ENCODE measurements at places on chromosomes 3 and 15.

DNA sequence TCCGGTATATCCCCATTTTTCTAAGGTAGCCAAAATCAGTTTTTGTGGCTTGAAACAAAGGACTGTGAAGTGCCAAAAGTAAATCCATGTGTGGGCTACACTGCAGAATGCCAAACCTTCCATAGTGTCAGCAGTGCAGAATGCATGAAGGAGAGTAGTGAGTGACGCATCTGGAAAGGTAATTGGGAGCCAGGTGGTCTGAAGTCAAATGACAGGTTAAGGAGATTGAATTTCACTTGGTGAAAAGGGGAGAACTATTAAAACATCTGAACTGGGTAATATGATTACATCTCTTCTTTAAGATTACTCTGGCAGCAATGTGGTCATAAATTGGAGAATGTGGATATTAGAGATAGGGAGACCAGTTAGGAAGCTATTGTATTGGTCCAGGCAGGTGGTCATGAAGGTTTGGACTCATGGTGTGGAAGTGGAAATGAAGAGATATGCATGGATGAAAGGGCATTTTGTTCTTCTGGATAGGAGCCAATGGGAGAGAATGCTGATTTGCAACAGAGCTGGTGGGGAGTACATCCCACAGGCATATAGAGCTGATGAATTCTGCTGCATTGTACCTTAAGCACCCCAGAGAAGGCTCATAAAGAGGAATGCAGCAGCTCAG is 118.2 kb downstream of the ECT2 start:
- DNase-seq, result no peak

DNA sequence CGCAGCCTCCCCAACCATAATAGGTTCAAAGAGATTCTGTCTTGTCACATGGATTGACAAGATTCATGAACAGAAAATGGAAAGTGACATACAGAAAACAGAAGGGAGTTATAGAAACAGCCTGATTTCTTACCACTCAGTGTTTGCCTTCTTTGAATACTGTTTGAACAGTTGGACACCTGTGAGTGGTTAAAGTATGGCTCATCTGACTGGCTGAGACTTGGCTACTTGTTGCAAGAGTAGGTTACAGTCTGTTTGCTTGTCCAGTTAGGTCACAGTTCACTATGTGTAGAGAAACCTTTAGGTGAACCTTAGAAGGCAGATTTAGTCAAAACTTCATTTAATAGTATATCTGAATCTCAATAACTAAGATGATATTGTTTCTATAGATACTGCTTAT is 1003.9 kb upstream of the EPHA6 start:
- no peak for DNase-seq

GRCh38 chr15:79593119-79593869 is 161.2 kb downstream of the MINAR1 start:
- no peak for DNase-seq

DNA sequence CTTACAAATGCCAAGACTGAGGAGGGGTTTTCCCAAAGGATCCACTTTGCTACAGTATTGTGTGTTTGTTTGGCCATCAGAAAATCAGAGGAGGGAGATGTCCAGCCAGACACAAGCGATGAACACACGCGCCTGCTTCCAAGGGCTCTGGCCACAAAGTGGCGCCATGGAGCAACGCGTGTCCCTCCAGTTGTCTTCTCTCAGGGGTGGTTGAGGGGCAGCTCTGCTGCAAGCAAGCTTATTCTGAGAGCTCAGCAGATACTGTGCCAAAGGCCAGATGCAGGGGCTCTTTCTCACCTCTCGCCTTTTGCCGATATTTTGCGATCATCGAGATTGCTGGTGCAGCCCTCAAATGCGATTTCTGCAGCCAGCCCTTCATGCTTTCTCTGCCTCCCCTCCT is 88.9 kb upstream of the OSBPL11 start:
- no peak for DNase-seq

GRCh38 chr15:69413822-69414700 is at the start of gene KIF23:
Gene KIF23, plus strand, starts transcription at chr15:69414349. Its CDS starts 117 bp downstream, at chr15:69414466.
- peak; percentile 83 for DNase-seq

- no peak for DNase-seq
These were observed 99.2 kb upstream of the NUDT16 start for GRCh38 chr3:131282379-131282778.

- DNase-seq, result no peak
These were observed 14.9 kb downstream of the SATB1 start for GRCh38 chr3:18410205-18410604.

DNA sequence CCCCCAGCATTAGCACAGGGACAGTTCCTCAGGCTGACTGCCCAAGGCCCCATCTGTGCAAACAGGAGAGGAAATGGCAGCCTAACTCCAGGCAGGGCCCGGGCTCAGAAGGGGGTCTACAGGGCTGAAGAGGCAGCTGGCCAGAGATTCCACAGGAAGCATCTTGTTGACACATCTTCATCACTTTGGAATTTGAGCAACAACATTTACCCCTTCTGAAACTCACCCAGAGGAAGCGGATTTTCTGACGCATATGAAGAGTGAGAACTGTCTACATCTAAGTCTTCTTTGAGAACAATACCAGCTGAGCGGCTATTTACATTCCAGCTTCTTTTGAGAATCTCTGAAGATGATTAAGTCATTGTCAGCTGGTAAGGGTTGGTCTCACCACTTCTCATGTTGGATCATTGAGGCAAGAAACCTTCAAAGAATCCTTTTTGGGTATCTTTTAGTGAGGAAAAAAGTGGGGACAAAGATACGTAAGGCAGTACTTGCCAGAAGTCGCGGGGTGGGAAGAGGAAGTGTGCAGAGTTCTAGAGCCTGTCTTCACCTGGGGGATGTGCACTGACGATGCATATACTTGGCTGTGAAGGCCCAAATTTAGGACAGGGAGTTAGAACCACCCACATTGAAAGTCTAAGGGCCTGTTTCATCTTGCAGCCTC is 25.4 kb upstream of the SRP14 start:
- no peak for DNase-seq

DNA sequence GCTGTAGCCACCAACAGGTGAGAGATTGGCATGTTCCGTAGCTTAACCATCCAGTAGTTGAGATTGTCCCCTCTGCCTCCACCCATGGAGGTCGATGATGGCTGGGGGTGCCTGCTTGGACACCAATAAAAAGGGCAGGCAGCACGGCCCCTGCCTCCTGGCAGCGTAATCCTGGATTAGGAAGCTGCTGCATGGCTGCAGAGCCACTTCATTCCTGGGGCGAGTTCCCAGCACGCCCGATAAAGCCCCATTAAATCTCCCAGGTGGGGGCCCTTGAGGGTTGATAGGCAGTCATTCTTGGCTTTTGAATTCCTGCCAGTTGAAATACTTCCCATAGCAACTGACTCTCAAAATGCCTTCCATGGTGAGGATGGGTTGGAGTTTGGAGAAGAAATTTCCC is 67.8 kb downstream of the PLXNA1 start:
- no peak for DNase-seq

- no peak for DNase-seq
These were observed 140.2 kb upstream of the SETMAR start for GRCh38 chr3:4163011-4163410.

- DNase-seq, result no peak
These were observed 40.7 kb downstream of the SERPINI1 start for GRCh38 chr3:167776066-167776685.

DNA sequence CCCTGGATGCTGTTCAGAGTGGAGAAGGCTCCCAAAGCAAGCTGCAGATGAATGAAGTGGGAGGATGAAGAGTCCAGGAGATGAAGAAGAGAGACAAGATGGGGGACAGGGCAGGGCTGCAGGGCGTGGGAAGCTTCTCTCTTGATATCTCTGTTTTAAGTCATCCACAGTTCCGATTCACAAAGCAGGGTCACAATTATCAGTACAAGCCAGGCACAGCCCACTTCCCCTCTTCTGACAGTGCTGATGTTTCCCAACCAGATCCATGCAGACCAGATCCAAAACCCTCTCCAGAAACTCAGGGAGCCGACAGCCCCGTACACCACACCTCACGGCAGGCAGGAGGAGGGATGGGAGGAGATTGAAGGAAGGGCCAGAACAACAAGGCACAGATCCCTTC is 31.1 kb downstream of the NTRK3 start:
- DNase-seq, result no peak

GRCh38 chr3:50192689-50193141 is 1.3 kb downstream of the GNAT1 start:
- DNase-seq, result peak; percentile 60

DNA sequence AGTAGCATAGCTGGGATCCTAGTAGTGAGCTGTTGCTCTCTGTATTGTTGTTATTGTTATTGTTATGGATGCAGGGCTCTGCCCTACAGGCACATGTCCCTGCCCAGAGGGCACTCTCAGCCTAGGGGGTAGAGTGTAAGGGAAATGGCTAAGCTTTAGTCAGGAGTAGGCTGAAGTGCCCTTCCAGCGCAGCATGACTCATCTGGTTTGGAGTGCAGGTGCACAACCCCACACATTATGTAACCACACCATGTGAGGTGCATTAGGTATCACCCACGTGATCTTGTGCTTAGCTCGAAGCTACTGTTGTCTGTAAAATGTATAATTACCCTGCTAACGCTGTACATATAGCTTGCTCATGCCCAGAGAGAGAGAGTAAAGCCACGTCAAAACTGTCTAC is 48.3 kb upstream of the TIPARP start:
- no peak for DNase-seq

- no peak for DNase-seq
These were observed 17.8 kb upstream of the ABHD2 start for GRCh38 chr15:89070197-89071124.

GRCh38 chr15:83010709-83011270 is 649 bp downstream of the C15orf40 start:
- DNase-seq, result peak; percentile 77

DNA sequence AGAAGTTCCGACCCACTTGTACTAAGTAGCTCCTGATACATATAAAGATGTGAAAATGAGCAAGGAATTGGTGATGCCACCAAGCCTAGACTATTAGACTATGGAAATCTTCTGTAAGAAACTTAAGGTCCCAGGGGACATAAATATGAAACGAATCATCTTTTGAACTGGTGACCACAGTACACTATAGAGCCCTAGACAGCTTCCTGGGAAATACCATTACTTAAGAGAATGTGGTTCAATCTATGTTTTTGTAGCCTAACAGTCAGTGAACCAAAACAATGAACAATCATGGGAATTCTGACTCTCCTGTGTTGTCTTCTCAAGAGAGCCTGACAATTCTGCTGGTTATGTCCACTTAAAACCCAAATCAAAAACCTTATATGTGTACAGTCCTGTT is 191.6 kb downstream of the GREM1 start:
- DNase-seq, result no peak

DNA sequence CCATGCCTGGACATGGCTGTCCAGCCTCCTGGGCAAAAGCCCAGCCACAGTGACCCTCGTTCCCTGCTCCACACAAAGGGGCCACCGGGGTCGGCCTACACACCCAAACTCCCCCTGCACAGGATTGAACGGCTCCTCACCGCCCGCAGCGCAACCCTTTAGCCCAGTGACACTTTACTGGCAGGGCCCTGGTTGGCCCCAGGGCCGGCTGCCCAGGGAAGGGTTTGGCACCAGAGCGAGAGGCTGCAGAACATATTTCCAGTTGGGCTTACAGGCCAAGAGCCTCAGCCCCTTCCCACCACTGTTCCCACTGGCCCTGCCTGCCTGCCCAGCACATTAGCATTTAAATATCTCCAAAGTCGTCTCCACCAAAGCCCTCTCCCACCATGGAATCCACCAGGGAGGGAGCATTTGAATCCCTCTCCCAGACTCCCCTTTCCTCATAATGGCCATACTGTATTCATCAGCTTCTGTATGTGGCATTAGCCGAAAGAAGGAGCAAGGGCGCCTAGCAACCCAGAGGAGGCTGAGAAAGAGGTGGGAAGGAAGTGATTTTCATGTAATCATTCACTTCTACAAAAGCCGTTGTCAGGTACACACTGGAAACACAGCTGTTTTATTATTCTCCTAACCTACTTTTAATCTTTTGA is 85.4 kb downstream of the SLC6A11 start:
- no peak for DNase-seq

GRCh38 chr15:92893200-92893599 is 6.9 kb upstream of the CHD2 start:
- DNase-seq, result no peak

DNA sequence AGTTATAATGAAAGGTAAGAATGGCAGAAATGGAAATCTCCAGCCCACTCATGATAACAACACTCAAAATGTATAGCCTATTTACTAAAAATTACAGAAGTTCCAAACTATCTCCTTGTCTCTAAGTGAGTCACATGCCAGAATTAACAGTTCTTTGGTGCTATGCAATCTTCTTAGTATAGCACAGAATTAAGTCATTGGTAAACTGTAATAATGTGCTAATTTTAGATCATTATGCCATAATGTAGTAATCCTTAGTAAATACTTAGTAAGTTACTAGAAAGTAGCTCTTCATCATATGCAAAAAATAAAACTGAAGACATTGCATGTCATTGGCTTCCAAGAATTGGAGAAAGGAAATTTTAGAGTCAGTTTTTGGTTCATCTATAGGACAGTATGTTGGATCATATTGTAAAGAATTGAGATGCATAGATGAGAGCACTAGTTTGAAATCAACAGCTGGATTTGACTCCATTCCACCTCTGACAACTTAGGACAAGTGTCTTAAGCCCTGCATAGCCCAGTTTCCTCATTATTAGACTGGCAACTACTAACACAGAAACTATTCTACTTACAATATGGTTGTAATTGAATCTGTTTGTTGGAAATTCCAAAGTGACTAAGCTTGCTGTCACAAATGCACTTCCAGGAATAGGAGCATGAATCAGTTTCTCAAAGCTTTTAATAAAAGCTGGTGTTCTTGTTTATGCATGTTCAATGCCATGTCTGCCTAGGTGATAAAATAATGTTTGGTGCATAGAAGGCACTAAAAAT is 40.1 kb upstream of the CD47 start:
- no peak for DNase-seq

DNA sequence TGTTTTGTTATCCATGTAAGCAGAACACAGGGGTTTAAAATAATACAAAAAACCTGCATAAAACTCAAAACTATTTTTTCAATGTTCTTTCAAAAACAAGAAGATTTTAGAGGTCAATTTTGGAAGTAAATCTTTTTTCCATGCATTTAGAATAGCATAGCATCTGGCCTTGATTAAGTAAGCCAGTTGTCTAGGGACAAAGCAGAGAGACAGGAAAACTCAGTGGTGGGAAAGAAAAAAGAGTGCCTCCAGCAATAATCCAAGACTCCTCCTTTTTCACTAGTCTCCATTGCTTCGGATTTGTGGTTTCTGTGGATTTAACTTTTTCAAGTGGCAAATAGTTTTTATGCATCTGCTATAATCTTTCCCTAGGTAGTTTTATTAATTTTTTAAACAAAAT is 88.9 kb downstream of the SUCNR1 start:
- DNase-seq, result no peak

- DNase-seq, result no peak
These were observed 10.3 kb upstream of the MTMR10 start for GRCh38 chr15:31001702-31002101.

DNA sequence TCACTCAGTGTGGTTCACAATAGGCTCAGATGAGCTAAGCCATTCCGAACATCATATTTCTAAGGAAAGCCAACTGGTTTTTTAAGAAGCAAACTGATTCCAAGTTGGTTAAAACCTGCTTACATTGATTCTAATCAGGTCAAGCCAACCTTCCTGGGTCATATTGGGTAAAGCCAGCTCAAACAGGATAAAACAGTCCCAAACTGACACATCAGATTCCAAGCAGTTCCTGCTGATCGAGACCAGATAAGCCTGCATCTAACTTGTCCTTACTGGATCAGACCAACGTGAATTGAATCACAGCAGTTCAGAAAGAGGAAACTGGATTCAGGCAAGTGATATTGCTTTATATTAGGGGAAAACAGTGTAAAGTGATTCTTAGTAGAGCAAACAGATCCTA is 18.6 kb upstream of the THSD4 start:
- no peak for DNase-seq

GRCh38 chr3:9173445-9173844 is 76.0 kb downstream of the SRGAP3 start:
- DNase-seq, result no peak

GRCh38 chr3:18061737-18062656 is 319.6 kb upstream of the TBC1D5 start:
- DNase-seq, result no peak

Data from stimulated activated CD4-positive, alpha-beta T cell treated with anti-CD3 and anti-CD28 coated beads, TNF-alpha, amount 100 ng/mL, for 48 hours (primary cell).